Posterior vena cava (tissue), 2 donors: ENCODE measurements at places on chromosomes 5 and 9.
A peak's percentile ranks its signal among the peaks of the same experiment; 100 is the strongest.

DNA sequence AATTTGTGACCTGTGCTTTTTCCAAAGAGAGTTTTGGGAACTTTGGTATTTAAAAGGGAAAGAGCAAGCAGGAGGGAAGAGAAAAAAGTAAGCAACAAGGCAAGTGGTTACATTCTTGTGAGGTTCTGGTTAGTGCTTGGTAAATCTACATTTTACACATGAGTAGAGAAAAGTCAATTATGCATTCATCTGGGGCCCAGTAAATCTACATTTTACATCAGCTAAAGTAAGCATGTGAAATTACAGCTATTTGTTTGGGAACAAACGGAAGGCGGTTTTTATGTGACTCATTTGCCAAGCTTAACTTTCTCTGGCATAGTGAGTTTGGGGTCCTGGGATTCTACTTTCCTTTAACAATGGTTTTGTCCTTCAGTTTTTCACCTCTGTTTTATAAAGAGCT, 102.2 kb downstream of the SNX18 start:
- no peak for DNase-seq

- DNase-seq, result no peak
Observed at GRCh38 chr9:92948038-92948534, 763 bp downstream of the FGD3 start.

DNA sequence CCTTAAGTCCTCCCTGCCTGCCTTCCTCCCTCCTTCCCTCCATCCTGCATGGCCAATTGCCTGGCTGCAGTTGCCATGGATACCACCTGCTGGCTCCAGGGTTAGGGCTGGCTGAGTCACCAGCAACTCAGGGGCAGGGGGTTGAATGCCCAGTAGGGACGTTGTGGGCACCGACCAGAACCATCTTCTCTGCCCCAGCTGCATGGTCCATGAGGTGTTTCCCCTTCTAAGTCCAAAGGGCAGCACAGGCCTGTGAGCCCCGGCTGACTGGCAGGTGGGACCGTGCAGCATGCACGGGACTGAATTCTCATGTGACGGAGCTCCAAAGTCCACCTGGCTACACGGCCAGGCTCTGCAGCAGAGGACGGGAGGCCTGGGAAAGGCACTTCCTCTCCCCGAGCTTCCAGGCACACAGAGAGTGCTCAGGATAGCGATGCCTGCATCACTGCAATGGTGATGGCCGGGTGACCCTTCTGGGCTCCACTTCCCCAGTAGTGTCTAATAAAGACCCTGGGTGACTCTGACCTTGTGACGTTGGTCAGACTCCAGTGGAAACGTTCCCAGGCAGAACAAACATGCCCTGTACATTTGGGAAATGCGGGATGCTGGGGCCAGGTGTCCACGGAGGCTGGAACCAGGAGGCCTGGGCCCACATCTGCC, 5.7 kb downstream of the ASS1 start:
- DNase-seq, result no peak

- DNase-seq, result no peak
Observed at GRCh38 chr5:38453506-38453905, 102.9 kb downstream of the LIFR start.

GRCh38 chr5:73096239-73096575, 24.2 kb upstream of the TMEM171 start:
- no peak for DNase-seq

DNA sequence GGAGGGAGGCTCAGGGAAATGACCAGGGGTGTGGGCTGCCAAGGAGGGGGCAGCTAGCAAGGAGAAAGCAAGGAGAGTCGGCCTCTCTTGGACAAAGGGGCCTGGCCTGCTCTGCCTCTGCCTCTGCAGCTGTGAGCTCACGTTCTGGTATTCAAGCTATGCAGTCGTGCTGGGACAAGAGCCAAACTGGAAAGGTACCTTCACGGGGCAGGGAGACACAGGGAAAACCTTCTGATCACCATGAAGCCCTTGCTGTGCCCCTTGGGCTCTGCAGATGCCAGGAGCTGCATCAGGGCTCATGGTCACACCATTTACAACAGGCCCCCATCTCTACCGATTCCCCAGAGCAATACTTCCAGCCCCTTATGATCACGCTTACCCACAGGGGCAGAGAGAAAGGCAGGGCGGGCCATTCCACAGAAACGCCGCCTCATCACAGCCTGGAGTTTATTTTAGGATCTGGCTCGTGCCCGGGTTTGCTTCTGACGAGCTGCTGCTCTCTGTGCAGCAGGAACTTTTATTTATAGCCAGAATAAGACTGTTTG, 63.2 kb downstream of the PRRT1B start:
- DNase-seq, result peak; percentile 87

GRCh38 chr9:29556317-29556716, 1983.0 kb upstream of the C9orf72 start:
- DNase-seq, result peak; percentile 62

GRCh38 chr5:152274224-152274623, 130.9 kb downstream of the NMUR2 start:
- no peak for DNase-seq

GRCh38 chr5:180742727-180743126, 2.9 kb upstream of the OR2Y1 start:
- no peak for DNase-seq

- DNase-seq, result peak; percentile 22
Observed at GRCh38 chr5:173743641-173744343, 127.3 kb upstream of the BOD1 start.

- DNase-seq, result peak; percentile 93
Observed at GRCh38 chr9:113558632-113559502, 95.3 kb downstream of the RGS3 start.

DNA sequence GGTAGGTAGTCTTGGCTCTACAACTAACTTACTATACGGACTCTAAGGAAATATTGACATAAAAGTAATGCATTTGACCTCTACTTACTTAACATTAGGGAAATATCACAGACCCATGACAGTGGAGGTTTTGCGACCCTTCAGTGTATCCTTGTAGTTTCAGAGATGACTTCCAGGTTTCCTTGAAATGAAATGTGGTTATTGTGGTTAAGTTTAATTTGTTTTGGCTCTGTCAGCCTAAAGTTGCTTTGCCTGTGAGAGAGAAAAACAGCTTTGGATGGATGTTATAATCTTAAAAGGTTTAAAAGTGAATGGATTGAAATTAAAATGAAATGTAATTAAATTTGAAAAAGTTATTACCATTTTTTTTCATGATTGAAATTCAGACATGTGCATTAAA, 42.9 kb downstream of the LRRTM2 start:
- DNase-seq, result no peak

DNA sequence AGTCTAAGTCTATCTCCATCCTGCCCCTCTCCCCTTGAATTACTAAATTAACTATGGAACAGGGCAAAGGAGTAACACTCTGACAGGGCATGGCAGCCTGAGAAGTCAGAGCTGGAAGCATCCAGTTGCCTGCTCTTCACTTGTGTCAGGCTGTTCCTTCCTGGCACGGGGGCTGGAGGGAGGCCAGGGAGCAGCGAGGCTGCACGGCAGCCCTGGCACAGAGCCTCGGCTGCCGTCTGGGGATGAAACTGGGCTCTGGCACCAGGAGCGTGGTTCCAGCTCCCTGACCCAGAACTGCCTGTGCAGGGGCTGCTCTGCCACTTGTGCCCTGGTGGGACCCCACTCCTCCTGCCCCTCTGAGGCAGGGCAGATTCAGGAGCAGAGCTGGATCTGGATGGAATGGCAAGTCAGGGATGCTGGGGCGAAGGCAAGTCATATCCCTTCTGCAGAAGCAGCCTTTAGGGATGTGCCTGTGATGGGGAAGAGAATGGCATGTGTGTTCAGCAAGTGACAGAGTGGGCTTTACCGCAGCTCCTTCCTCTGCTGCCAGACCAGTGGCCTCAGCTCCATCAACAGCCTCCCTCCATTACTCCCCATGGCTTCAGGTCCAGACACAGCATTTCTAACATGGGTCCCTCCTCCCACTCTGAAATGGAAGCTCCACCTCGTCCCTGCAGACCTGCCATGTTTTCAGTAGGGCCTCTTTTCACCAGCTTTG, 42.2 kb upstream of the PDE8B start:
- DNase-seq, result peak; percentile 84

DNA sequence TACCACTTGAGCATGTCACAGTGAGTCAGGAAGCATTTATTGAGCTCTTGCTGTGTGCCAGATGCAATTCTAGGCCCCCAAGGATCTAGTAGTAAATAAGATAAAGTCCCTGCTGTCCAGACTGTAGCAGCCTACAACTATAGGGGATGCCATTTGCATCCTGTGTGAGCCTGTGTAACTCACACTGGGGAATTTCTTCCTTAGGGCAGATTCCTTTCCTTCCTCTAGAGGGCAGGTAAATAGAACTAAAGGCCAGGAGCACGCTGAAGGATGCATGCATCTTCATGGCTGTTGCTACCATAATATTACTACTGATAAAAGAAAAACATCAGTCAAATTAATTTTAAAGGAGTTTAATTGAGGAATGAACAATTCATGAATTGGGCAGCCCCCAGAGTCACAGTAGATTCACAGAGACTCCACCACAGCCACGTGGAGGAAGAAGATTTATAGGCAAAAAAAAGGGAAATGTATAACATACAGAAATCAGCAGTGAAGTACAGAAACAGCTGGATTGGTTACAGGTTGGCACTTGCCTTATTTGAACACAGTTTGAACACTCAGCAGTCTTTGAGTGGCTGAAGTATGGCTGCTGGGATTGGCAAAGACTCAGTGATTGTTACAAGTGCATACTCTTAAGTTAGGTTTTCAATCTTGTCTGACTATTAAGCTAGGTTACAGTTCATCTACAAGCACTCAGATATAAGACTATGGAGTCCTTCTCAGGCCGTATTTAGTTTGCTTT, 98.9 kb downstream of the ACTL7B start:
- DNase-seq, result no peak

GRCh38 chr9:73265876-73266275, 114.2 kb downstream of the ANXA1 start:
- no peak for DNase-seq

DNA sequence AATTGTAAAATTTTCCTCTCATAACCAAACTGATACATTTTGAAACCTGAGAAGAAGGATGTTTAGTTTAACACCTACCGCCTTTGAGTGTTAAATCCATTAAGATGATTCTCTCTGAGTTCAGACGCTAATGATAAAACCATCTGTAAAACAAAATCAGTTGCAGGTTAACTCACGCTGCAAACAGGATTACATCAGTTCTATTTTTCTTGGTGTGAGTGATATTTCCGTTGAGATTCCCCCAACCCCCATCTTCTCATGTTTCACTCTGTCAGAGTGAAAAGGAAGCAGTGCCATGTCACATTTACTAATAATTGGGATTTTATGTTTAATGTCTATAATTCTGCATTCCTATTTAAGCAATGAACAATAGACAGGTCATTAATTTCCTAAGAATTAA, 146.5 kb downstream of the FANCC start:
- DNase-seq, result no peak

GRCh38 chr9:61671276-61671973, 481.6 kb downstream of the SPATA31A7 start:
- DNase-seq, result peak; percentile 79

- no peak for DNase-seq
Observed at GRCh38 chr5:93925321-93925720, 183.9 kb upstream of the POU5F2 start.

- DNase-seq, result no peak
Observed at GRCh38 chr5:148846930-148847329, 20.5 kb downstream of the ADRB2 start.

DNA sequence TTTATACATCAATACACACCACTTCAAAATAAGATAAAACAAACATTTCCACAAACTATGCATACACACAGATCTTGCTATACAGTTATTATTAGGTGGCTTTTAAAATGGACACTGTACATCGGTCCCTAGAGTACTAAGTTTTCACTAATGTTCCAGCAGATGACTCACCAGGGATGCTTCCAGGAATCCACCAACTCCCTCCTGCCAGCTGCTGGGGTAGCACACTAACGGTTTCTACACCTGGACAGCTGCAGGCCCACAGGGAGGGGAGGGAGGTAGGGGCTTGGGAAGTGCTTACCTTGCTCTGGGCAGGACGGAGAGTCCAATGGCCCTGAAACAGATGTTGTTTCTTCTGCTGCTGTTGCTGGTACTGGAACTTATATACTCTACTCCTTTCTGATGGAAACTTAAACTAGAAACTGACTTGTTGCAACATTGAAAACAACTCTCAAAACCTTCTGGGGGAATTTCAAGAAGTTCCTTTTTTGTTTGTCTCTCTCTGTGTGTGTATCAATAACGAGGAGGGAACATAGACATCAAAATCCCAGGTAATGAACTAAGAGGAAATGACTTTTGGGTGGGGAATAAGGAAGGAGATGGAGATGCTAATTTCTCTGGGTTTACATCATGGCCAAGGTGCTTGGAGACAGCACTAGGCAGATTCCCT, at the start of gene IL12B:
Gene IL12B (minus strand): TSS at position 357 of the 670 bp plus-strand sequence. CDS start 3,705 bp downstream, outside the sequence.
- DNase-seq, result no peak

DNA sequence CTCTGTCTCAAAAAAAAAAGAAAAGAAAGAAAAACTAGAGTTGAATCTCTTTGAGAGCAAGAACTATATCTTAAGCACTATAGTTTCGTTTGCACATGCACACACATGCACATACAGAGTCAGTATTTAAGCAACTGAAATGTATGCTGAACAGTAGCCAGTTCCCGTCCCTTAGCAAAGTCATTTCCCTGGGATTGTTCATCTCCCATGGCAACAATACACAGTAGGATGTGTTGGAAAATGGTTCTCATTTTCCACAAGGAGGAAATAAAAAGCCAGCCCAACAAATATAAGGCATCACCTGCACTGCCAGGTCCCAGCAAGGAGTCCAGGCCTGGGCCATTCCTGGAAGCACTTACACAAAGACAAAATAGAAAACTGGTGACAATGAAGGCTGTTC, 4.2 kb upstream of the ZNF346 start:
- DNase-seq, result no peak

GRCh38 chr5:68189613-68190012, 25.9 kb upstream of the PIK3R1 start:
- no peak for DNase-seq

- DNase-seq, result peak; percentile 71
Observed at GRCh38 chr9:138069731-138070456, 192.3 kb downstream of the CACNA1B start.

DNA sequence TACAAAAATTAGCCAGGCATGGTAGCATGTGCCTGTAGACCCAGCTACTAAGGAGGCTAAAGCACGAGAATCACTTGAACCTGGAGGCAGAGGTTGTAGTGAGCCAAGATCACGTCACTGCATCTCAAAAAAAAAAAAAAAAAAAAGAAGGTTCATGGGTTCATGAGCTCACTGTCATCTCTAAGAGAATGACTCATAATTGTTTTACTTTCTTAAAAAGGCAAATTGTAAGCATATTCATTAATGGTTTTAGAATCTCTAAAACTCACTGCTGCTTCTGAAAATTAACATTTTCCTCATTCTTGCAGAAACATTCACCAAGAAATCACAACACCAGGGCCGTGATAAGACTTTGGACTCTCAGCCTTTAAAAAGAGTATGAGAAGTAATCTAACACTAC, 103.6 kb downstream of the GNA14 start:
- DNase-seq, result no peak

- DNase-seq, result no peak
Observed at GRCh38 chr9:130433947-130434262, 10.9 kb upstream of the ASS1 start.

- DNase-seq, result no peak
Observed at GRCh38 chr5:138490648-138491283, 25.5 kb downstream of the EGR1 start.

DNA sequence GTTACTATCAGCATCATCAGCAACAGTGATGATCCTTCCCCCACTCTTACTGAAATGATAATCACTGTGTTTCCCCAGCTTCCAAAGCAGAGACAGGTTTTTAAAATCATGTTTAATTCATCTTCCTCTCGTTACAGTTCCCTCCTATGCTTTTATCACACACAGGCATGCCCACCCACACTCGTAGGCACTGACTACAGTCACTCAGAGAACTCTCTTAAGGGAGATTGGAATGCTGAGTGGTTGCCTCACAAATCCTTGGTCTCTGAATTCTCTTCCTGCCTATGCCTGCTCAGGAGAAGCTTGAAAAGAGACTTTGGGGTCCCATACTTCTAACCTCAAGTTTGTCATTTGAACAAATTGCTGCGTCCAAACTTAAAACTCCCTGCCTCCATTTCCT, 179.2 kb downstream of the FRMD3 start:
- no peak for DNase-seq
